Stimulated activated CD4-positive, alpha-beta T cell treated with anti-CD3 and anti-CD28 coated beads, Interleukin-2, amount 100 ng/mL, for 4 hours (primary cell): ENCODE measurements at places on chromosomes 7 and 10.

DNA sequence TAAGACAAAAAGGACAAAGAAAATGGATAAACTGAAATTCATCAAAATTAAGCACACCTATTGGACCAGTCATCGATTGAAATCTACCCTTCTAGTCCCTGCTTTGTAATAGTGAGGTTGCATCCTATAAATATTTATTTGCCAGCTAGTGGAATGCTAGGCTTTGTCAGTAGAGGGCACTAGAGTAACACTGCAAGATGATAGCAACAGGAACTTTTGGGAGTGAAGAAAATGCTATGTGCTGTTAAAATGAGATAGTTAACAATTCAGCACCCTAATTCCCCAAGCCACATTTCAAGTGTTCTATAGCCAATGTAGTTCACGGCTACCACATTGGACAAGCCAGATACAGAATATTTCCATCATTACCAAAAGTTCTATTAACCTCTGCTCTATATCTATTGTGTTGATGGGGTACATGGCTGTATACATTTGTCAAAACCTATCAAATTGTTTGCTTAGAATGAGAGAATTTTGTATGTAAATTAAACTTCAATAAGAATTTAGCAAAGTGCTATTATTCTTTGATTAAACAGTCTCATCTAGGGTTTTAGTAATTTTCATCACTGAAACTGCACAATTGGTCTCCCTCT, 69.8 kb downstream of the LSMEM1 start:
- DNase-seq, result peak; percentile 5

DNA sequence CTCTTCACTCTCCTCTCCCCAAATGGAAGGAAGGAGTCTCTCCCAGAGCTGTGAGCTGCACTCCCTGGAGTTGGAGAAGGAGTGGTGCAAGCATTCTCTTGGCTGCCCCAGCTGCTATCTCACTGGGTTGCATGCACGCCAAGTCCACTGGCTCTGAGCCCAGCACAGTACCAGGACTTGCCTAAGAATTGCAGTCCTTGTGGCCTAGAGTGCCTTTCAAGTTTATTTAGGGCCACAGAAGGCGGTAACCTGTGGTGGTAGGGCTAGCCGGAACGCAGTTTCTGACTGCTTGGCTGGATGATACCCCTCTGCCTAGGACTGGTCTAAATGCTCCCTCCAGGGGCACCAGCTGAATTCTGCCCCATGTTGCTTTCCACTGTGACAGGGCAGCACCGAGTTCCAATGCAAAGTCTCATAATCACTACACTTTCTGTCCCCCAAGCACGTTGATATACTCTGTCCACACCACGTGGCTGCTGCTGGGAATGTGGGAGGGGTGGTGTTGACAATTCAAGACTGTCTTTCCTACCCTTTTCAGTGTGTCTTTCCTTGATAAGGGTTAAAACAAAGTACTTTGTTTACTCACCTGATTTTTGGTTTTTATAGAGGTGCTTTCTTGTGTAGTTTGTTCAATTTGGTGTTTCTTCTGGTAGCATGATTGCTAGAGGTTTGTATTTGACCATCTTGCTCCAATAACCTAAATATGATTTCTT, 57.0 kb downstream of the PHTF2 start:
- DNase-seq, result no peak

- DNase-seq, result no peak
These were observed 873.4 kb downstream of the KCNMA1 start for GRCh38 chr10:76764177-76764576.

DNA sequence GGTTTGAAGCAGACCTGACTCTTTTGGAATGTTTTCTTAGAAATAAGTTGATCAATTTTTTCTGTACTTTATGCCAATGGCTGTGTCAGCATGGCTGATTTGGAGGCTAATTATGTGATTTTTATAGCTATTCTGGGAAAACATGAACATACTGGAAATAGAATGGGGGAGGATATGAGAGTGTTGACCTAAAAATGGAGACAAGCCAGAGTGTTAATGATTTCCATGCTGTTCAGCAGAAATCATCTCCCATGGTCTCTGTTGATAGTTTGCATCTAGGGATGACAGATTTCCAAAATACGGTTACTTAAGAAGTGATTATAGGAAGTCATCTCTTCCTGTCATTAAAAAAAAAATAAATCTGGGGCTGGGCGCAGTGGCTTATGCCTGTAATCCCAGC, 32.7 kb upstream of the DMTF1 start:
- no peak for DNase-seq

- DNase-seq, result no peak
These were observed 39.5 kb downstream of the LRMDA start for GRCh38 chr10:75470901-75471300.

- no peak for DNase-seq
These were observed 754 bp downstream of the GSTO1 start for GRCh38 chr10:104255311-104255981.
